ENCODE measurements at places on chromosomes 4 and X.

- no peak for DNase-seq
These were observed 56.0 kb downstream of the MED28 start for GRCh38 chr4:17670423-17670822.

GRCh38 chr4:5839751-5840674 is 52.9 kb downstream of the CRMP1 start:
- DNase-seq, result no peak

DNA sequence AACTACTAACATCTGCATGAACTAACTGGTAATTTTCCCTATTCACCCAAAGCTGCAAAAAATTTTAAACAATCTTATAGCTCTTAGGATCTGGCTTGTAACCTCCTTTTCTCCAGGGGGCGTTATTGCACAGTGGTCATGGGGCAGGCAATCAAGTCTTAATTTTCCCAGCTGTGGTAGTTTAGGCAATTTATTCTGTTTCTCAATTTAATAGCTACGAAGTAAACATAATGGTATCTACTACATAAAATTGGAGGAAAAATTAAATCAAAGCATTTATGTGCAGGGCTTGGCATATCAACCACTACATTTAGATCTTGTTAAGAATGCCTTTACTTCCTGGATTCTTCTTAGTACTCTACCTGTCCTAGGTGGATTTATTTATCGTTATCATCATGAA is 137.4 kb upstream of the GUCY1A1 start:
- DNase-seq, result no peak

DNA sequence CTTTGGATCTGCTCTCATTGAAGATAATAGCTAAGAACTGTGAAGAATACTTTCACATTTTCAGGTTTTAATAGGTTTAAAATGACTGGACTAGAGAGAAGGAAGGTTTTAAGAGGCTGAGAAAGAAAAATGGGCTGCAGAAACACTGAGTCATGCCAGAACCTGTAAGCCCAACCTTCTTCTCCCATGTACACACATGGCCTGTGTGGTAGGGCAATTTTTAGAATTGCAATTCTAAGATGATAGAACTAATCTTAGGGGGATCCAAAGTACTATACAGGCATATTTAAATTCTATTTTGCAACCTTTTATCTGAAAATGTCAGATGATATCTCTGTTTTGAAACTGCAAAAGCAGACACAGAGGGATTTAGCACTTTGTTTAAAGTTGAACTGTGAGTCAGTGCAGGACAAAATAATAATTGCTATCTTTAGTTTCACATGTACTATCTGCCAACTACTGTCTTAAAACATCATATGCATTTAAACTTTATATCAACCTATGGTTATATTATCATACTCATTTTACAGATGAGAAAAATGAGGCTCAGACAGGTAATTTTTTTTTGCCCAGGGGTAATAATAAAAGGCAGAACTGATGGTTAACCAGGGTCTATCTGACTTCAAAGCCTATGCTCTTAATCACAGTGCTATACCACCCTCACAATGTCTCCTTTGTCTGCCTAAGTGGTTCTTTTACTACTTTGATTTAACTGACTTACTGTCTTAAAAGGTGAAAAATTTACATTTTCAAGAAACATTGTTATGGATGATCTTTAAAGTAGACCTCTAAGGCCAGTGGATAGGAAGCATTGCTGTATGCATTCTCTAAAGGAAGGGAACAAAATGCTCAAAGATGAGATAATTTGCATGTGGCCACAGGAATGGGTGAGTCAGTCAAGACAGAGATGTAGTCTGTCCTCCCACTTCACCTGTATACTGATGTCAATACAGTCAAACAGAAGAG is 4.3 kb downstream of the TMPRSS11E start:
- no peak for DNase-seq

DNA sequence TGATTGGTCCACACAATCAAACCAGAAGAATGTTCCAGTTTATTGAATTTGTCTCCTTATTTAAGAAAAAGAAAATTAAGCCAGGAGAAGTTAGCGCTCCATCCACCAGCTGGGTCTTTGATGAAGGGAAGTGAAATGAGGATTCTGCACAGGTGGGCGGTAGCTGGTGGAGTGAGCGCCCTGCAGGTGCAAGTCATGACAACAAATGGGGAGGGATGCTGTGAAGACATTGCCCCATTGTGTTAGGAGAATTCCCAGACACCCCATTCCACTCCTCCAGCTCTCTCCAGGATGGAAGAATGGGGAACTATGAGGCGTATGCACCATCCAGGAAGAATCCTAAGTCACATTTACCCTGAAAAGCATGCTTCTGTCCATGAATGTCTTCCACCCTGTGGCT is 22.9 kb downstream of the PLRG1 start:
- no peak for DNase-seq

DNA sequence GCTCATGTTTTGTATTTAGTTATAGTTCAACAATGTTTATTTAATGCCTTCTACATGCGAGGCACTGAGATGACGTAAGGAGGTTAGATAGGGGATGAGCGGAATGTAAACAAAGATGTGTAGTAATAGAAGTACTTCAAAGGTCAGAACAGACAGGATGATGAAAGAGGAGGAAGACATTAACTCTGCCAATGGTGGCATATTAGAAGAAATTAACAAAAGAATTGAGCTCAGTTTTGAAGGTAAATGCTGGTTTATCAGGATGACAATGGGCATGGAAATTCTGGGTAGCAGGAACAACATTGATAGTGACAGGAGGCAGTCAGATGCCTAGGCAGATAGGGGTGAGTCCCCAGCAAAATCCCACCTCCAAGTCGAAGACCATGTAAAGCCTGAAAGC is 62.3 kb upstream of the PGRMC2 start:
- DNase-seq, result no peak

DNA sequence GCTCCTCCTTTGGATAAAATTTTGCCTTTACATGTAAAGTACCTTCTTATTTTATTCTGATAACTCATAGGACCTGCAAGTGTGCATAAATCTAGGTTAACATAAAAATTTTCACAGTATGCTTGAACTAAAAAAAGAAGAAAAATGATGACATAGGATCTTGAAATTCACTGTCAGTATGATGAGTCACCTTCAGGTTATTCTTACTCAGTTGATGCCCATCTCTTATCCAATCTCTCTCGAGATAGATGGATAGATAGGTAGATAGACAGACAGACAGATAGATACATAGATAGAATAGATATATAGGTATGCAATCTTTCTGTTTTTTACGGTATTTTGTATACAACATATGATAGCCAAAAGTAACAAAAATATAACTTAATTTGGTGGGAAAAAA is 485.5 kb downstream of the NAF1 start:
- DNase-seq, result no peak

Measured in stimulated activated naive CD4-positive, alpha-beta T cell (primary cell).